Neural crest cell (in vitro differentiated cells): ENCODE measurements at places on chromosomes 3 and 15. TPM values are rescaled to one million over a fixed set of nuclear protein-coding genes. Genes with fewer than 3 reads are reported as not detected.

The CCR8 gene
- total RNA-seq: not detected in 2 replicates

The RYR3 gene
- total RNA-seq: 1.5 and 2.2 TPM in 2 replicates

The CFAP92 gene
- total RNA-seq: 8.7 and 8.8 TPM in 2 replicates

The FOXL2NB gene
- total RNA-seq: not detected in 2 replicates

- DNase-seq: no peak
Measured at GRCh38 chr15:92049290-92049989, 195.9 kb downstream of the SLCO3A1 start.

- DNase-seq: no peak
Measured at GRCh38 chr15:74394090-74394846, 26.8 kb upstream of the CYP11A1 start.

DNA sequence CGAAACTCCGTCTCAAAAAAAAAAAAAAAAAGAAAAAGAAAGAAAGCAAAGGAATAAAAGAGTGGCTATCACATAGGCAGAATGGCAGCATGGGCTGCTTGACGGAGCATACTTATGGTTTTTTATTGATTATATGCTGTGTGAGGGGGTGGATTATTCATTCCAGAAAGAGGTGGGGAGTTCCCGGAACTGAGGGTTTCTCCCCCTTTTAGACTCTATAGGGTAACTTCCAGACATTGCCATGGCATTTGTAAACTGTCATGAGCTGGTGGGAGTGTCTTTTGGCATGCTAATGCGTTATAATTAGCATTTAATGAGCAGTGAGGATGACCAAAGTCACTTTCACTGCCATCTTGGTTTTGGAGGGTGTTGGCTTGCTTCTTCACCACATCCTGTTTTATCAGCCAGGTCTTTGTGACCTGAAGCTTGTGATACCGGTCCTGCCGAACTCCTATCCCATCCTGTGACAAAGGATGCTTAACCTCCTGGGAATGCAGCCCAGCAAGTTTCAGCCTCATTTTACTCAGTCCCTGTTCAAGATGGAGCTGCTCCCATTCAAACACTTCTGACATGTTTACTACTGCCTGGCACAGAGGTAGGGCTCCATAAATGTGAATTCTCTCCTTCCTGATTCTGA, 15.8 kb upstream of the ABHD17C start:
- DNase-seq: no peak

GRCh38 chr3:187789872-187790271, 44.6 kb upstream of the BCL6 start:
- DNase-seq: no peak

- no peak for DNase-seq
Measured at GRCh38 chr3:191005790-191006189, 143.3 kb upstream of the GMNC start.

DNA sequence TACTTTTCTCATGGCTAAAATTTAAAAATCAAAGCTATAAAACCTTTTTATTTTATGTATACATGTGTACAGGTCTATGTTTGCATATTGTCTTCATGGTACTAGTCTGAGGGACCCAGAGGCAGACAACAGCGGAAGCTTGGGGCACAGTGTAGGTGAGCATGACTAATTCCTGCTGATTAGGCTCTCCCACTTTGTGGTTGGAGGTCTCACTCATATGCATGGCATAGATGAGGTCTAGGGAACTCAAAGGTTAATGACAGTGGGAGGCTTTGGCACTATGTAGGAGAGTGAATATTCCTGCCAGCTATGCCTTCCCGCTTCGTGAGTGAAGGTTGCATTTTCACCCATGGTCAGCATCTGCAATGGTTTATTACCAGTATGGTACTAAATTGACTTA, 47.5 kb upstream of the AADACL2 start:
- DNase-seq: no peak

GRCh38 chr3:115525731-115526130, 97.6 kb upstream of the GAP43 start:
- DNase-seq: no peak

- no peak for DNase-seq
Measured at GRCh38 chr15:84982301-84982920, 755 bp downstream of the PDE8A start.

DNA sequence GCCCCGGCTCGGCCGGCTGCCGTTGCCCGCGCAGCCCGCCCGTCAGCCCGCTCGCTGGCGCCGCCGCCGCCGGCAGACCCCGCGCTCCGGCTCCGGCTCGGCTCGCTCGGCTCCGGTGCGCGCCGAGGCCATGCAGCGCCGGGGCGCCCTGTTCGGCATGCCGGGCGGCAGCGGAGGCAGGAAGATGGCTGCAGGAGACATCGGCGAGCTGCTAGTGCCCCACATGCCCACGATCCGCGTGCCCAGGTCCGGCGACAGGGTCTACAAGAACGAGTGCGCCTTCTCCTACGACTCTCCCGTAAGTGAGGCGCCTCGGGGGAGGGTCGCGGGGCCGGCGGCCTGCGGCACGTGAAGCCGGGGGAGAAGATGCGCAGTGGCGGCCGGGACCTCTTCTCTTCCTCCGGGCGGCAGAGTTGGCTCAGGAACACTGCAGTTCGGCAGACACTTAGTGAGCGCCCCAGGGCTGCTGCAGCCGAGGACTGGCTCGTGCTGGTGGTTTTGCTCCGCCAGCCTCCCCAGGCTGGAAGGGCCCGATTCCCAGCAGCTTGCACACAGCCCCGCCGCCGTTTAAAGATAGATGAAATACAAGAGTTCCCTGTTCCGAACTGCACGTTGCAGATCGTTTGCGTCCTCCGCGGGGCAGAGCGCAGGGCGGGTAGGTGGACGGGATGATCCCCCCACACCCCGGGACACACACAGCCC, 407 bp downstream of the USP13 start:
- DNase-seq: peak; percentile 71

GRCh38 chr15:68374168-68374745, 57.7 kb downstream of the ITGA11 start:
- no peak for DNase-seq

DNA sequence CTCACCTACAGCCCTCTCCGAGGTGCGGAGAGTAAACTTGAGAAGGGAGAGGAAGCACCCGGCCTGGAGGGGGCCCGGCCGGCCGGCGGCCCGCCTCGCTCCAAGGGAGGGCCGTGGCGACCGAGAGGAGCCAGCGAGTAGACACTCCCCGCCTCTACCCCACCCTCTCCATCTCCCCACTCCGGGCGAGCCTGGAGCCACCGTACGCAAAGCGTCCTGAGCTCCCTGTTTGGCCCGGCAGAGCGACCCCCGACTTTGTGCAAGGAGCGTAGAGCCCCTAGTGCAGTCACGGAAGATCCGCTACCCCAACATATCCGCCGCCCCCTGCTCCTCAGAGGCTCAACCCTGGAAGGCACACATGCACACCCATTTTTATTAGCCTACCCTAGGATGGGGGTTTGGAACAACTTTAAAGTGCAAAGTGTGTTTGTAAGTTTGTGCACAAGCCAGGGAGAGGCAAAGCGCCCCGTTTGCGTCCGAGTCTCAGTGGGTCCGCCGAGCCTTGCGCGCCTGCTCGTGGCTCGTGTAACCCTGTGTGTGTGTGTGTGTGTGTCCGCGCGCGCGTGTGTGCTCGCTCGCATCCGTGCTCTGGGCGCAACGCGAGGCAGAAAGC, 508 bp upstream of the SMAD6 start:
- peak; percentile 52 for DNase-seq

- DNase-seq: no peak
Measured at GRCh38 chr3:57120451-57121174, 44.5 kb downstream of the IL17RD start.

DNA sequence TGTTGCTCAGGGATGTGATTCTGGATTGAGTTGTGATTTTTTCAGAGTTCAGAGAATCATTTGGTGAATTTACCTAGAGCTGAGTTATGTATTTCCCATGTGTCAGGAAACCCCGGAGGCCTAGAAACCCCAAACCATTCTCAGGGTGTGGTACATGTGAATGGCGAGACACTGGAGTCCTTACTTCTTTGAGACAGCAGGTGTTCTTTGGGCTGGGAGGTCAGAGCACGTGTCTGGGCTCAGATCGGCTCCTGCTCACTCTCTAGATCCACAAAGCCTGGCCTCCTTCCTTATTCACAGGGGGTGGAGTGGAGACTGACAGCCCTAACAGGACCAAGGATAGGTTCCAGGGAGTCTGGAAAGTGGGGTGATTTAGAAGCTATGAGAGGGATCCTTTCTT, 145.8 kb downstream of the CHDH start:
- no peak for DNase-seq
